ENCODE measurements at places on chromosomes 2 and 18.
A peak's percentile ranks its signal among the peaks of the same experiment; 100 is the strongest.

DNA sequence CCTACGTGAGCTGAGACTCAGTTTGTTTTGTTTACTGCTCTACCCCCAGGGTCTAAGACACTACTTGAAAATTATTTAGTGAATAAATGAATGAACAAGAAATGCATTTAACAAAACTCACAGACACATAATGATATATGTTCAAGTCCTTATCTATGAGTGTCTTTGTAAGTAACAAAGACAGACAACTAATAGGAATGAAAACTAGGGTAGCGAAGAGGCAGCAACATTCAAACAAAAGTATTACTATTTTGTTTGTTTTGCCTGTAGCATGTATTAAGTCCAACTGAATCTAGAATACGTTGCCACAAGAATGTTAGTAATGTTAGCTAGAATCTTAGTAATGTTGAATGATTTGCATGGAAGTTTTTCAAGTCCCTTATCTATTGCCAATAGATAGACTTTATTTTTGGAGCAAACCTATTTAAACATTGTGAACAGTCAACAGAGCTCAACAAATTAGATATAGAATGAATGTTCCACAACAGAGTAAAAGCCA lies 144.8 kb upstream of the VWC2L start:
- no peak for DNase-seq

DNA sequence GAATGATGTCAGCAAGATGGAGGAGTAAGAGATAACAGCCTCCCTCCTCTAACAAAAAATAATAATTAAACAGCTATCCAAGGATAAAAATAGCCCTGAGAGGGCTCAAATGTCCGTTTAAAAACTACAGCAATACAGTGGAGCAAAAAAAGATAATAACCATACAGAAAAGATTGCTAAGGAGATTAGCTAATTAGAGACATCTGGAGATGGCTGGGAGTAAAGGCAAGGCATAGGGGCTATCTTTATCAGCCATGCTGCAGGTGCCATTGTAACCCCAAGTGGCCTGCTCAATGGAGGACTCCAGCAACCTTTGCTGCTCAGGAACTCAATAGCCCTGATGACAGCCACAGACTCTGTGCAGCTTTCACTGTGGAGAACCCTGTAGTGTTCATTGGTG lies 42.7 kb downstream of the MDH1 start:
- DNase-seq, result no peak

DNA sequence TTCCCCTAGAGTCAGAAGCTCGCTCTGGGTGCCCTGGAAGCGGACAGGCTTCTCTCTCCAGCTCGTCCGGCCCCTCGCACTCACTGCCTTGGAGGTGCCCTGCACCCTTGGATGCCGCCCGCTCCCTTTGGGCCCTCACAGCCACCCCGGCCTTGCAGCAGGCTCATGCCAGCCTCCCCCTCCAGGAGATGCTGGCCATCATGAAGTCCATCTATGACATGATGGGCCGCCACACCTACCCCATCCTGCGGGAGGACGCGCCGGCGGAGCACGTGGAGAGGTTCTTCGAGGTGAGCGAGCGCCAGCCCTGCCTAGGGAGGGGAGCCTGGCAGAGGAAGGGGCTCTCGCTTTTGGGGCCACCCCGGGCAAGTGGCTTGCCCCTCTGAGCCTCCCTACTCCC lies 20.3 kb upstream of the FAHD2A start:
- no peak for DNase-seq

- peak; percentile 85 for DNase-seq
These were observed 2.2 kb downstream of the MPP4 start for GRCh38 chr2:201696151-201696659.

GRCh38 chr2:60614319-60614718 lies 60.9 kb upstream of the BCL11A start:
- no peak for DNase-seq

DNA sequence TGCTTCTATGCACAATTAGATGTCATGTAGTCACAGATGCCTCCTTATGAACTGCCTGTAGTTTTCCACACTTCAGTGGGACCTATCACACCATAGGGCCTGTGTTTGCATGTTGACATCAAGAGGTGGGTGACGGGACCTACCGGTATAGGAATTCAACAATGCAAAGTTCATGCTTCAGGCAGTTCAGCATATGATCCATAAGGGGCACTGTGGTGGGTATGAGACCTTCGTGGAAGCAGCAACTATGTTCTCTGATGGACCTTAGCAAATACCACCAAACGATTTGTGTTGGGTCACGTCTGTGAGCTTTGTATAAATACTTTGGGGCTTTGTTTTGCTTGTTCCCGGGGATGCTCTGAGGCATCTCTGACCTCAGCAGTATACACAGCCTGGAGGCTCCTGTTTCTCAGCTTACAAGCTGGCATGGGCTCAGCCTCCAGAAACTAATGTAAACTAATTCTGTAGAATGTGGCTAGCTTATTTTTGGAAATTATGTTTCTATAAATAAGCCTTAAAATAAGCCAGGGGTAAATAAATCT lies 111.6 kb downstream of the DTNA start:
- no peak for DNase-seq

- no peak for DNase-seq
These were observed 144.9 kb downstream of the SEPTIN10 start for GRCh38 chr2:109468893-109469292.

GRCh38 chr18:76980663-76981395 lies 151.8 kb downstream of the MBP start:
- no peak for DNase-seq

DNA sequence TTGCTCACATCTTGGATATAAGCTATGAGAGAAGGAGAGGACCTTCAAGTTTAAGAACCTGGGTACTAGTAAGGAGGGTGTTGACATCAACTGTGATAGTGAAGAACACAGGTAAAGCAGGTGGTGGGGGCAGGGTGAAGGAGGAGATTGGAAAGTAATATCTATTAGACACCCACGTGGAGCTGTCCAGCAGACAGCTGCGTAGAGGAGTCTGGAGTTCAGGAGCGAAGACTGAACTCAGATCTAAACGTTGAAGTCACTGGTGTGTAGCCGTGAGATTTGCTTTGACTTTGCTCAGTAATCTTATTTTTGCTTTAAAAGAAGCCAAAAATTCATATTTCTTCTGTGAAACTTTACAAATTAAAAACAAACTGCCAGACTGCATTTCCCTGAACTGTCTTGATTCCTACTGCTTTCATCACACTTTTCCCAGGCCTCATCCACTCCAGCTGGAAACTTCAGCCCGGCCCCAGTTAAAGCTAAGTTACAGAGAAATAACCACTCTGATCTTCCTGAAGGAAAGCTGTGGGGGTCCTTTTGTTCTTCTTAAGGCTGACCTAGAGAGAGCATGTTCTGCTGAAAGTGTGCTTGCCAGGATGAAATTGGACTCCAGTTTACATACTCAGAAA lies 533.3 kb downstream of the CNTNAP5 start:
- no peak for DNase-seq

GRCh38 chr2:216341121-216341520 lies 31.2 kb downstream of the MARCHF4 start:
- DNase-seq, result no peak

- DNase-seq, result peak; percentile 22
These were observed 38.4 kb downstream of the RAD51AP2 start for GRCh38 chr2:17479875-17480274.

- no peak for DNase-seq
These were observed 335.1 kb downstream of the SETBP1 start for GRCh38 chr18:45015788-45016128.

Measured in astrocyte of the cerebellum (primary cell).